ENCODE measurements at places on chromosomes 2 and 18.

- DNase-seq, result no peak
Observed at GRCh38 chr2:227103583-227103982, 60.4 kb downstream of the COL4A4 start.

GRCh38 chr2:56444339-56444738 is 260.5 kb downstream of the CCDC85A start:
- DNase-seq, result no peak

GRCh38 chr2:134772493-134773169 is 53.8 kb upstream of the TMEM163 start:
- no peak for DNase-seq

- DNase-seq, result no peak
Observed at GRCh38 chr2:150620416-150620815, 132.9 kb upstream of the RND3 start.

- DNase-seq, result no peak
Observed at GRCh38 chr2:117770730-117771129, 43.8 kb upstream of the DDX18 start.

GRCh38 chr2:206851521-206851920 is 86.1 kb downstream of the FASTKD2 start:
- DNase-seq, result no peak

DNA sequence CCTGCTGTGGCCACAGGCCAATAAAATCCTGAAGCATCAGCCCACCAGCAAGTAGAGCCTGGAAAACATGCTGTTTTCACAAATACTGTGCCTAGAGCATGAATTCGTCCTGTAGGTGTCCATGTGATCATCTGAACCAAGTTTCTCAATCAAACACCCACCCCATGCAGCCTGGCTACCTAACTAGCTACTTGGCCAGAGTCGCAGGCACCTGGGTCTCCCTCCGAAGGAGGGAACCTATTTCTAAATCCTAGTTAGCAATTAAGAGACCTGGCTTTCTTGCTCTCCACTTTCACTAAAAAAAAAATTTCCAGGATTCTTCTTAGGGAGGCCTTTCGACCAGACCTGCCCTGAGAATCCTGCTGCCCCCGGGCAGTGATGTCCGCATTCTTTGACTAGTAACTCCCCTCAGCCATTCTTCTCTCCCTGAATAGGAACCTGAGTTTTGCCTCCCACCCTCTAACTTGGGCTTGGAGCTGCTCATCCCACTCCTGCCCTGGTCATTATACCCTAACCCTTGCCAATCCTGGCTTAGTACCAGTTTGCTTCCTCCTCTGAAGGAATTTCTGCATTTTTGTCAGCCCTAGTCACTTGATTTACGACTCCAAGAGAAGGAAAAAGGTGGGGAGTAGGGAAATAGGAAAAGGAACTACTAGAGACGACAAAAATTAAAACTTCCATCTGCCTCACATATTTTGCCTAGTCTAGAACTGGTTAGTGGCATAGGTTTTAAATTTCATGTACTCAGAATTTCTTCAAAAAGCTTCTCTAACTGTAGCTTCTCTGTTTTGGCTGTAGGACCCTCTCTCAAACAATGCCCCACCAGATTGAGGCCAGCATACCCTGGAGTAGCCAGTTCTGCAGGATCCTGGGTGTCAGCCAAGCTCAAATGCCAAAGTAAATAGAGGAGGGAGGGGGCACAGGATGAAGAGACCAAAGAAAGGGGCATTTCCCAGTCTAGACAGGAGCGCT is 25.4 kb upstream of the TANK start:
- no peak for DNase-seq

DNA sequence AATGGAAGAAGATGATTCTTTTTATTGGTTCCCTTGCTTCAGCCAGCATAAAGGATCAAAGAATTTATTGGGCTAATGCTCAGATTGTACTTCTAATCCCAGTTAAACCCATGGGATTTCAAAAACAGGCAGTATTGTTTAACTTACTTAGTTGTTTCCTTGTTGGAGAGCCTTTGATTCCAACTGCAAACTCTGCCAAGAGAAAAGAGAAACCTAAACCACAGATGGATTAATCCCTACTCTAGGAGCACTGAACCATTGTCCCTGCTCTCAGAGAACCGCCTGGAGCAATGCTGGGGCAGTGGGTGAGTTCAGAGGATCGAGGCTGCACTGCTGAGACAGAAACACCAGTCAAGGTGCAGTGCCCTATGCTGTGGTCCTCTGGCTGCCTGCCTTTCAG is 44.9 kb upstream of the SIGLEC15 start:
- DNase-seq, result no peak

DNA sequence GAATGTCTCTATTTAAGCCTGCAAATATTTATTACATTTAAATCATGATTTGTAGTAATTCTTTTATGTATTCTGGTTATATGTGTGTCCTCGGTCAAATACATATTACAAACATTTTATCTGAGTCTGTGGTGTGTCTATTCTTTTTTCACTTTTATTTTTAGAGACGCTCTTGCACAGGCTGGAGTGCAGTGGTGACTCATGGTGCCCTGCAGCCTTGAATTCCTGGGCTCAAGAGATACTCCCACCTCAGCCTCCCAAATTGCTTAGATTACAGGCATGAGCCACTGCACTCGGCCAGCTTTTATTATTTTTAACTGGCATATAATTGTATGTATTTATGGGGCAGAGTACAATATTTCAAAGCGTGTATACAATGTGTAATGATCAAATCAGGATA is 47.5 kb downstream of the ARID5A start:
- no peak for DNase-seq

DNA sequence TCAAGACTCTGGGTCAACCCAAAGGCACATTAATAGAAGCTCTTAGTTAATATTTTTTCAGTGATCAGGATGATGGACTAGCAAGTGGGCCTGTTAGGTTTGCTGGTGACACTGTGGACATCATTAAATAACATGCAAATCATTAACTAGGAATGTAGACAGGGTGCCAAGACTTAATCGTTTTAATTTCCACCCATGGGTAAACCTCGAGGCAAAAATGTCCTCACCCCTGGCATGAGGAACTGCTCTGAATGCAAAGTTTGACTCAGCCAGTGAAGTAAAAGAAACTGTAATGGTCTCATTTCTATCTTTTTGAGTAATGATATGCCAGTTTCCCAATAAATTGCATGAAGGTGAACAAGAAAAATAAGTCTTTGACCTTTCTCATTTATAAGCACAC is 152.6 kb upstream of the MEX3C start:
- DNase-seq, result no peak

DNA sequence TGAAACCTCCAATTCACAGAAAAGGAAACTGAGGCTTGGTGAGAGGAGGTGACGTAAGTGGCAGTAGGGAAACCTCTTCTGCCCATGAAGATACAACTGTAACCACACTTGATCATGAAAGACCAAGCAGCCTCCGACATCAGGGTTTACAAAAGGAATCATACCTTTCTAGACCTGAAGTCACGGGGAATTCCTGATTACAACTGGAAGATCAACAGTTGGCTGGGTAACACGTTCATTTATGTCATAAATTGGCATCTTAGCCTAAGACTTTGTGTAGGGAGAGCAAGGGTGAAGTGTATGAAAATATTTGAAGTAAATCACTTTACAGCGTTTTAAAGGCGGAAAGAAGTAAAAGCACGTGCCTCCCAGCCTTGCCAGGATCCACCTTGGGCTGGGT is 922 bp downstream of the HS1BP3 start:
- no peak for DNase-seq

DNA sequence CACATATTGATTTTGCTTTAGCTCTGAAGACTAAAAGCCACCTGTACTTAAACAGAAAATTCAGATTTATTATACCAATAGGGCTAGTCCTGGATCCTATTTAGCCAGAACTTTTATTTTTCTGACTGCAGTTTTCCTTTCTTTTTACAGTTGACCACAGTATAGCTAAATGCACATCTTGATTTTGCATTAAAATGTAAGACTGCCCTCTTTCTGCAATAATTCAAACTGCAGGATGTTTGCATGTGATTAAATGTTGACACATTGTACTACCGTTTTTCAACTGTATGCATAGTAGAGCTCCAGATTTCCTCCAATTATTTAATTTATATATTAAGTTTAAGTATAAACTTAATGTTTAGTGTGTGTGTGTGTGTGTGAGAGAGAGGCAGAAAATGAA is 1262.9 kb downstream of the SUCLG1 start:
- DNase-seq, result no peak

DNA sequence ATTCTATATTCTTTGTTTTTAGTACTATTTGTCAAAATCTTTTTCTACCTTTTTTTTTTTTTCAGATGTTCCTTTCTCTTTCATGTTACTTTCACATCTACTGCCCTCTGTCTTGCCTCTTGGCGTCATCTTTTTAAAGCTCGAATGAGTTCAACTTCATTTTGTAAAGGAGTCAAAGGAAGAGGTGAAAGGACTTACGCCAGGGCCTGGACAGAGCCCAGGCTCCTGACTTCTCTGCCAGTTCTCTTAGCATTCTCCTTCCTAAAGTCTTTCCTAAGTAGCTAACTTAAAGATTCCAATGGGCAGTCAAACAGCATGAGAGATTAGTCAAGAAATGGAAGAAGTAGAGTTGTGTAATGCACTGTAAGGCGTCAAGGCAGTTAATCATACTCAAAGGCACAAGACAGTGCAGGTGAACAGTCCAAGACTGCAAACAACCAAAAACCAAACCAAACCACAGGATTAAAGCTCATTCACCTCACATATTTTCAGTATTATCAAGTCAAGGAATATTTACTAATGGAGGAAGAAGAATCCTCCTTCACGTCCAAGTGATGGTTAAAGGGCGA is 301.7 kb downstream of the TCF4 start:
- no peak for DNase-seq

GRCh38 chr2:37344453-37345361 is at the start of gene QPCT:
Gene QPCT, plus strand, starts transcription at chr2:37344630. Its CDS starts 102 bp downstream, at chr2:37344732.
- DNase-seq, result peak; percentile 53

DNA sequence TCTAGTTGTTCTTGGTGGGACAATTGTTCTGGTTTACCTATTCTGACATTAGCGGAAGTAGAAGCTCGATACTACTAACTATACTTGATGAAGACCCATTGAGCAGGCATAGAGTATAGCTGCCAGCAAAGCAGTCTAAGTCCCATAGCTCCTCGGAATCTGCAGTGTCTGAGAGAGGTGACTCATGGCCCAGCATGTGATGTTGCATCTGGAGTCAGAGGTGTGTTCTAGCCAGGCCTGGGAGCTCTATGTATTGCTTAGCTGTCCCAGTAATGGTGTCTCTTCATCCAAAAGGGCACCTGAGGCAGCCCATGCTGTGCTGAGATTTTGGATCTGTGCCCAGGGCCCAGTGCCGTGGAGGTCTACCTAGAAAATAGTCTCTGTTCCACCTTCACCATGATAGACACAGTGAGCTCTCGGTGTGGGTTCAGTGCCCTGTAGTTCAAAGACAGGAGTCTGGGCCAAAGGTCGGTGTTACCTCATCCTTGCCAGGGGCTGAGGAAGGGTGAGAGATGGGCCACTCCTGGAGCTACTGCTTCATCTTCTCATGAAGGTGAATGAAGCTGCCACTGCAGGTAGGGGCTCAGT is 47.3 kb downstream of the MEX3C start:
- no peak for DNase-seq

DNA sequence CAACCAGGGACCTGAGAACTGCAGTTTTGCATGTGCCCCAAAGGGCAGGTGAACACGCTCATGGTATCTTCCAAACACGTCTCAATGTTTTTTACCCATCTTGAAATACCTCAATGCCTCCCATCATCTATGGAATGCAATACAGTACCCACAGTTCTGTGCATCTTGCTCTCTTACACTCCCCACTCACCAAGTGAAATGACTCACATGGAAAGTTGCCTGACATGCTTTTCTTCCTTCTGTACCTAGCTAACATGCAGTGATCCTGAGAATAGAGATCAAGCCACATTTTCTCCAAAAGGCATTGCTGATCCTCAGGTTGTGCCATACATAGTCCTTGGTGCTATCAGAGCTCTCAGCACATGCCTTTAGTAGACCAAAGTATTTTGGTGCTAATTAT is 373.9 kb downstream of the GPD2 start:
- no peak for DNase-seq

- no peak for DNase-seq
Observed at GRCh38 chr2:134233728-134234136, 20.1 kb upstream of the MGAT5 start.

DNA sequence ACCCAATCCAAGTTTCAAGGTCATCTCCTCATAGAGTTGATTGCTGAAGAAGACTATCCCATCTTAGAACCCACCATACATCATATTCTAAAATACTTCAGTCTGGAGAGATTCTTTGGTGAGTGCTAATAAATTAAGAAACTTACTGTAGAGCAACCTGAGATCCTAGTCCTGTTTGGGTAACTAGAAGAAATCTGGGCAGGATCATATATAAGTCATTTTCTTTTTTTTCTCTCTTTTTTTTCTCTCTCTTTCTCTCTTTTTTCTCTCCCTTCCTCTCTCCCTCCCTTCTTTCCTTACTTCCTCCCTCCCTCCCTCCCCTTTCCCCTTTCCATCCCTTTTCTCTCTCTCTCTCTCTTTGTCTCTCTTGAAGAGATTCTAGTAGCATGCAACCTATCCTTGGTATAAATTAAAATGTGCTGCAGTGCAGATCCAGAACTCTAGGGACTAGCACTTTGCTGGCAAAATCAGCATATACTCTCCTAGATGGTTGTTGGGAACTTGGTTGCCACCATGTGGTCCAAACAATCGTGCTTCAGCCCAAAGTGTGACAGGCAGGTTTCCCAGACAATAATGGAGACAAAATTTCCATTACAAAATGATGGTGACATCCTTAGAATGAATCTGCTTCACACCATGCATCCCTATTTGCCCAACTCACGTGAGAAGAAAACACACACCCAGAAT is 399.4 kb upstream of the CELF4 start:
- no peak for DNase-seq

DNA sequence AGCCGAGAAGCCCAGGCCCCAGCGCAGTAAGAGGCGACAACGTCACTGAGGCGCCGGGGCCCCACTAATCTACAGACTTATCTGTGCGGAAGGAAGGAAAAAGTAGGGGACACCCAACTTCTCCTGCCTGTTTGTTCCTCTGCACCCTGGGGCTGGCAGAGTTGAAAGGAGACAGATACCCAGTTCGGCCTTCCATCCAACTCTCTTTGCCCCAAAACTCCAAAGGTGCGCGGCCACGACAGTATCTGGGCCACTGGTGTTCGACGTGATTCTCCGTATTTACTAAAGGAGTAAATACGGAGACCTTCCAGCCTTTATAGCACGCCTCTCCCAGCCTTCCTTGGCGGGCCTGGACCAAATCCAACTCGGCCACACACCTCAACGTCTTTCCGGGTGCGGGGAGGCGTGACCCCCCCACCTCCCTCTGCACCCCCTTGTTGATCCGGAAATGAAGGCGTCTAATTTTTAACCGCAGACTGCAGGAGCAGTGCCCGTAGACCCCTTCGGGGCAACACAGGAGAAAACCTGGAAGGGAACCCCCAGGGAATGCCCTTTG is 1.6 kb downstream of the SMAD7 start:
- no peak for DNase-seq

GRCh38 chr18:7417727-7418126 is 149.4 kb upstream of the PTPRM start:
- DNase-seq, result no peak

All from activated CD4-positive, alpha-beta T cell treated with anti-CD3 and anti-CD28 coated beads for 1 hour (primary cell).